ENCODE measurements at places on chromosomes 6 and 20. TPM values are rescaled to one million over a fixed set of nuclear protein-coding genes. Genes with fewer than 3 reads are reported as not detected.

ZNF391 gene
- total RNA-seq: 4.5 TPM

HCK gene
- 28.6 TPM for total RNA-seq

HSD17B8 gene
- 2.7 TPM for total RNA-seq

COL20A1 gene
- total RNA-seq: not detected

ERMARD gene
- total RNA-seq: 15.0 TPM

GNMT gene
- 0.88 TPM for total RNA-seq

ARFGEF3 gene
- total RNA-seq: 2.5 TPM

HLA-DQA2 gene
- 18.5 TPM for total RNA-seq

TREM1 gene
- 6.2 TPM for total RNA-seq

CLDN20 gene
- not detected for total RNA-seq

TRIM40 gene
- not detected for total RNA-seq

ATP6V1G2 gene
- total RNA-seq: 1.5 TPM

RAB23 gene
- total RNA-seq: 55.9 TPM

EIF2S2 gene
- total RNA-seq: 37.1 TPM

NT5E gene
- total RNA-seq: 63.2 TPM

CCN6 gene
- not detected for total RNA-seq

HAO1 gene
- total RNA-seq: not detected

DLL1 gene
- 24.8 TPM for total RNA-seq

GFRAL gene
- not detected for total RNA-seq

BNIP5 gene
- not detected for total RNA-seq

RNF182 gene
- total RNA-seq: 0.60 TPM

UBE2C gene
- 1.9 TPM for total RNA-seq

SMLR1 gene
- not detected for total RNA-seq

FAM209B gene
- total RNA-seq: 0.90 TPM

EDN1 gene
- total RNA-seq: 10.0 TPM

ANKEF1 gene
- 2.3 TPM for total RNA-seq

GPLD1 gene
- 8.2 TPM for total RNA-seq

PTPRK gene
- 39.6 TPM for total RNA-seq

GMPR gene
- total RNA-seq: 23.8 TPM

ADGRB3 gene
- total RNA-seq: 6.1 TPM

EPPIN gene
- not detected for total RNA-seq

CLPSL2 gene
- not detected for total RNA-seq
